ENCODE measurements at places on chromosomes 16 and 17.

- DNase-seq, result peak; percentile 9
Measured at GRCh38 chr17:65664266-65664665, 102.8 kb upstream of the AXIN2 start.

GRCh38 chr16:30619638-30620037 lies 9.4 kb upstream of the ZNF689 start:
- no peak for DNase-seq

GRCh38 chr16:67236563-67237395 lies 9.8 kb downstream of the TMEM208 start:
- DNase-seq, result no peak

DNA sequence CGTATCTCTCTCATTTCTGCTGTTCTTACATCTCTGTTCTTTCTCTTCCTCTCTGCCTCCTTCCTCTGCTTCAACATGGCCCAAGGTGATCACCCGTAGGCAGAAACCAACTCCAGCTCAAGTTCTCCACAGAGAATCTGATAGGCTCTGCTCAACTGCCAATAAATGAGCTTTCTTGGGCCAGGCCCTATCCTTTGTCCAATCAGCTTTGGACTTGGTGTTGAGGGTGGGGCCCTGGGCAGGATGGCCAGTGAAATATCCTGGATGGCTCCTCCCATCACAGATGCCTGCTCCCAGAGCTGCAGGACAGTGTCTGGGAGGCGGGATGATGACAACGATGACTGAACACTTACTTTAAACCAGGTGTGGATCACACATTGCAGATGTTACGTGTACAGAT lies 17.4 kb upstream of the BRD7 start:
- DNase-seq, result no peak

- DNase-seq, result no peak
Measured at GRCh38 chr17:33637534-33637933, 344.4 kb upstream of the ASIC2 start.

GRCh38 chr16:89090182-89090630 lies 3.4 kb upstream of the ACSF3 start:
- DNase-seq, result no peak
